CD8-positive, alpha-beta memory T cell (primary cell): ENCODE measurements at places on chromosomes 7 and 10. TPM values are rescaled to one million over a fixed set of nuclear protein-coding genes. Genes with fewer than 3 reads are reported as not detected.

The MNX1 gene
- not detected for polyA plus RNA-seq

The BTBD16 gene
- polyA plus RNA-seq = not detected

The MAT1A gene
- polyA plus RNA-seq = not detected

The WEE2 gene
- polyA plus RNA-seq = not detected

The ZNF503 gene
- not detected for polyA plus RNA-seq

The NACAD gene
- 0.31 TPM for polyA plus RNA-seq

The HMX2 gene
- not detected for polyA plus RNA-seq

The ZNF488 gene
- not detected for polyA plus RNA-seq

The MYOF gene
- not detected for polyA plus RNA-seq

The DNAJC1 gene
- 46.0 TPM for polyA plus RNA-seq

The WIPF3 gene
- polyA plus RNA-seq = not detected
